SIG-M5 (cell line): ENCODE measurements at places on chromosomes 1 and 21.
A peak's percentile ranks its signal among the peaks of the same experiment; 100 is the strongest.

- no peak for DNase-seq
These were observed 655.4 kb downstream of the RWDD3 start for GRCh38 chr1:95889400-95889799.

GRCh38 chr21:33244082-33244778 lies 14.5 kb downstream of the IFNAR2 start:
- no peak for DNase-seq

GRCh38 chr1:113983391-113983790 lies 4.1 kb downstream of the OLFML3 start:
- DNase-seq, result no peak

- no peak for DNase-seq
These were observed at the start of gene RHBDL2 for GRCh38 chr1:38941527-38942019. Gene RHBDL2 (minus strand): TSS chr1:38941830. CDS start chr1:38919212, 22,618 bp downstream.

- DNase-seq, result no peak
These were observed 27.1 kb upstream of the ZNF669 start for GRCh38 chr1:247131236-247131635.

DNA sequence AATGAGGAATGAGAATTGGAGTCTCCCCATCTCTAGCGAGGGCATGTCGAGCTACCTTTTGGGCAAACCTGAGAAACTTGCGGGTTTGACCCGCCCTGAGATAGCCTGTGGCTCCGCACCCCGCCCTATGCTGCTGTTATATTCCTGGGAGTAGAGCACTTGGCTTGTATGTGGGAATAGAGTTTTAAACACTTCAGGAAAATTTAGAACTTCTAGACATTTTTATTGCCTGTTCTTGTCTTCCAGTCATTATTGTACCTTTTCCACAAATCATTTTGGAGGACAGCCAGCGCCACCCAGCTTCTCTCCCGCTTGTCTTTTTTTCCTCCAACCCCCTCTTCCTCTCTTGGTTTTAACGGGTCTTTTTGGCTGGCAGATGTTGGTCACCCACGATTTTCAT lies 738 bp downstream of the GNPAT start:
- DNase-seq, result no peak

DNA sequence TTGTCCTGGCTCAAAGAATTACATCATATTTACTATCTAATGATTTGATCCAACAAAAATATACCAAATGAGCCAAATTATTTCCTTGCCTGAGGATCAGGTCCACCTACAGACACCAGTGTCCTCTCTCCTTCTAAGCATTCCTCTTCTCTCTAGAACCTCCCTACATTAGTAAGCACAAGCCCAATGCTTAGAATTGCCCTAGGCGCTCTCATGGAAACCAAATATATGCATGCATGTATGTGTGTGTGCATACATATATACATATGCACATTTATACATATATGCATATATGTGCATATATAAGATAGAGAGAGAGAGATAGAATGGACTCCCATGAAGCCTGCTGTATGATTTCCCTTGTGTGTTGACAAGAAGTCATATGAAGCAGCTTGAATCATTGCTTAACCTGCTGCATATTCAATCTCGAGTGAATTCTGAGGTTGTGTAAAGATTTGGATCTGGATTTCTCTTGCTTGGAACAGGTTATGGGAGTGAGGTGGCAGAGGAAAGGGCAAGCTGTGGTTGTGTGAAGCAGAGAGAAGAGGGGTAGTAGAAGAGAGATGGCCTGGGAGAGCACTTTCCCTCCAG lies 66.1 kb downstream of the SPAG17 start:
- DNase-seq, result no peak

DNA sequence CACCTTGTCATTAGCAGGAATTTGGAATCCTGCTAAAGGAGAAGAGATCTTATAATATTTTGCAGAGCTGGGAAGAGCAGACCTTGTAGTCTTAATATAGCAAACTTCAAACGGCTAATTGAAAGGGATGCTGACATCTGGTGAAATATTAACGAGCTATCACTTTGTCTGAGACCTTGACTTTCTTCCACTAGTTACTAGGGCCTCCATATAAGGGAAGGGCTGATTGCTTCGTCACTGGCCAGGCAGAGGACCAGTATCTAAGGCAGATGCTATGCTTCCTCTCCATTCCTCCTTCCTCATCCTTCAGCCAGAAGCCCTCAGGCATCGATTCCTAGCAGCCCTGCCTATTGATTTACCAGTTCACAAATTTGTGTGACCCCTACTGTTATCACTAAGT lies 6.0 kb upstream of the VTCN1 start:
- DNase-seq, result no peak

DNA sequence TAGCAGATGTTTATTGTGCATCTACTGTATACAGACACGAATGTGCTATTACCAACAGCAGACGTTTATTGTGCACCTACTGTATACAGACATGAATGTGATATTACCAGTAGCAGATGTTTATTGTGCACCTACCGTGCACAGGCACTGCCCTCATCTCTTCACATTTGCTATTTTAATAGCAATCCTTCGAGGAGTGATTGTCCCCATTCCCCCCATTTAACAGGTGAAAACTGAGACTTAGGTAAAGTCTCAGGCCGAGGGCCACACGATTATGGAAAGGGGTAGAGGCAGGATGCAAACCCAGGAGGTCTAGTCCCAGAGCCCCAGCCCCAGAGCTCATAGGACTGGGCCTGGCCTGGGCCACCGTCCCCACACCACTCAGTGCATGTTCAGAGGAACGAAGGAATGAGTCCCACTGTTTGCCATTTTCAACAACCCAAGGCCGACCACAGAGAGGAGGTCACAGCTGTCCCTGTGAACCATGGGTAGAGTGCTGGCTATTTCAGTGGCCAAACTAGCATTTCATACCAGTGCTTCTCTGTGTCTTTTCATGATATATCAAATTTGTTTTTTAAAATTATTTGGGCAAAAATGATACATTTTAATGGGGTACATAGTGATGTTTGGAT lies 114.4 kb upstream of the TMEM51 start:
- DNase-seq, result no peak

DNA sequence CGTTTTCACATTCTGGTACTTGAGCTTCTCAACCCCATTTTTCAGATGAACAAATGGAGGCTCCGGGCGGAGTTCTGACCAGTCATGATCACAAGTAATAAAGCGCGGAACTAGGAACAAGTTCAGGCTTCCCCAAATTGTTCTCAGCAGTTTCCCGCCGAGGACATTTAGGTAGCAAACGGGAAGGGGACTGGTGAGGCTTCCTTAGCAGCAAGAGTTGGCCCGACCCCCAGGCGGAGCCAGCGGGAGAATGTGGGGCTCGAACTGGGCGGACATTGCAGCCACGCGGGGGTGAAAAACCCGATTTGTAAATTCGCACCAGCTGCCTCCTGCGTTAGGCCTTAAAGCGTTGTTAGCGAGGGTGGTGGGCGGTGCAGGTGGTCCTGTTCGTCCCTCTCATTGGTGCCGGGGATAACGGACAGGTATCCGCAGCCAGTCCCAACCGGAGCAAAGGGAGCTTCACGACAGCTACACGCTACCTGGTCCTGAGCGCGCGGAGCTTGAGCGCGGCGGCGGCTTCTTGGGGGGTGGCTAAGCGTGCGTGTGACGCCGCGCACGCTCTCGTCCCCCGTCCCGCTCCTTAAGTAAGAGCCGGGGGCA lies 15.3 kb downstream of the SEMA6C start:
- DNase-seq, result no peak

DNA sequence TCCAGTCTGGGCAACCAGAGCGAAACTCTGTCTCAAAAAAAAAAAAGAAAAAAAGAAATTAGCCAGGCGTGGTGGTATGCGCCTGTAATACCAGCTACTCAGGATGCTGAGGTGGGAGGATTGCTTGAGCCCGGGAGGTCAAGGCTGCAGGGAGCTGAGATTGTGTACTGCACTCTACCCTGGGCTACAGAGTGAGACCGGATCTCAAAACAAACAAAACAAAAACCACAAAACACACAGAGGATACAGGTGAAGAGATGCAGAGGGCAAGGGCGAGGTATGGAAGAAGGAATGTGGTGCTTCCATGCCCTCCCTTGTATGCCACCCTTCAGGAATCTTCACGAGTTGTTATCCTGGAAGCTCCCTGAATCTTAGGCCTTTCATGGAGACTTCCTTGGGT lies 68.5 kb downstream of the NDUFS5 start:
- DNase-seq, result no peak

- DNase-seq, result no peak
These were observed 187.3 kb upstream of the DMRTA2 start for GRCh38 chr1:50610563-50610962.

DNA sequence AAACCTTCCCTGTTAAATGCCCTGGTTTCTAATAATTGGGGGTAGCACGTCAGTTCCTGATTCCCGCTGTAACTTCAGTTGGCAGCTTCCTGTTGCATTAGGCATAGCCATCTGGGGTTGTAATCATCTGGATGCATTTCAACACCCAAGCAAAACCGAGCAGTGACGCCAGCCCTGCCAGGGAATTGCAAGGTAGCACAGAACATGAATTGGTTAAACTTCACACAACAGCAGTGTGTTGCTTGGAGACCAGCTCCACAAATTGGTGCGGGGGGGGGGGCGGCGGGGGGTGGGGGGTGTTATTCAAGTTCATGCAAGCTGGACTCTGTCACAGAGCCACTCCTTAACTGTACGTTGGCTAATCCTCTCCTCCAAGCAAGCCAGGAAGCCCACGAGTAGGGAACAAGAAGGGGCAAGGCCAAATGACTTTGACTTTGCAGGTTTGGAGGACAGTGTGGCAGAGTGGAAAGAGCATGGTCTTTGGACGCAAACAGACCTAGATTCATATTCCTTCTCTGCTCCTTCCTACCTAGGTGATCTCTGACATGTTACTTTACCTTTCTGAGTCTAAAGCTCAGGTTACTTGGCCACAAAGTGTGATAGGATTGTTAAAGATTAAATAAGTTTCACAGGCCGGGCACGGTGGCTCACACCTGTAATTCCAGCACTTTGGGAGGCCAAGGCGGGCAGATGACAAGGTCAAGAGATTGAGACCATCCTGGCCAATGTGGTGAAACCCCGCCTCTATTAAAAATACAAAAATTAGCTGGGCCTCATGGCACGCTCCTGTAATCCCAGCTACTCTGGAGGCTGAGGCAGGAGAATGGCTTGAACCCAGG lies 4.7 kb downstream of the LAX1 start:
- DNase-seq, result peak; percentile 95

DNA sequence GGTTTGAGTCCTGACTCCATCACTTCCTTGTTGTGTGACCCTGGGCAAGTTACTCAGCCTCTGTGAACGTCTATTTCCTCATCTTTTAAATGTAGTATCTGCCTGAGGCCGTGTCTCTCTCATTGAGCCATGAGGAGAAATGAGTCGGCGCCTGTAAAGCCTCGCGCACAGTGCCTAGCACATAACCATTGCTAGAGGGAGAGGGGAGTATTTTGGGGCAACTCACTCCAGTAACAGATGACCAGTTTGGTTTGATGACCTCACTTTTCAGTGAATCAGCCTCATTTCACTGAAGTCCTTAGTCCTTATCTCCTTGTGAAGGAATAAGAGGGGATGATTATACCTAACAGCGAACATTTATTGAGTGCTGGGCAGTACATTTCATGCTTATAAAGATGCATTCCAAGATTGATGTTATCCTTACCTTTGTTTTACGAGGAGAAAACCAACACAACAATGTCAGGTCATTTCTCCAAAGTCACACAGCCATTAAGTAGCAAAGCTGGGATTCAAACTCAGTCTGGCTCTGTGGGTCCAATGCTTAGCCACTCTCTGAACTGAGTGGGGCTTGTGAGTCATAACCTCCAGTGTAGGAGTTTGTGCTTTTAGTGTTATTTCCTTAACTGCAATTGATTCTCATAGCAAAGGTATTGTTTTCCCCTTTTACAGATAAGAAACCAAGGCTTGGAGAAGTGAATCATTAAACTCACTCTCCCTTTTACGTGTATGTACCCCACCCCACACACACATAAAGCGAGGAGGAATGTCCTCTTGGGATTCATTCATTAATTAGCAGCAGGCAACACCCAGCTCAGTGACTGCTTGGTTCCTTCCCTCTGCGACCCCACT lies 25.9 kb downstream of the KCNC4 start:
- peak; percentile 20 for DNase-seq

GRCh38 chr1:58848818-58849411 lies 65.1 kb upstream of the JUN start:
- no peak for DNase-seq

DNA sequence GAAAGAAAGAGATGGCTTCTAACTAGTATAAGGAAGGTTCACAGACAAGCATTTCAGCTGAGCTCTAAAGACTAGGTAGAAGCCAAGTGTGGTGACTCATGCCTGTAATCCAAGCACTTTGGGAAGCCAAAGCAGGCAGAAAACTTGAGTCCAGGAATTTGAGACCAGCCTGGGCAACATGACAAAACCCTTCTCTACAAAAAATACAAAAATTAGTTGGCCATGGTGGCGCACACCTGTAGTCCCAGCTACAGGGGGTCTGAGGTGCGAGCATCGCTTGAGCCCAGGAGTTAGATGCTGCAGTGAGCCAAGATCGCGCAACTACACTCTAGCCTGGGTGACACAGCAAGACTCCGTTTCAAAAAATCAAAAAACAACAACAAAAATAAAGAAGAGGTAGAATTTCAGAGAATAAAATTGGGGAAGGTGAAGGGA lies 27.8 kb downstream of the FBXO42 start:
- no peak for DNase-seq

- DNase-seq, result no peak
These were observed 130.2 kb downstream of the IFI44 start for GRCh38 chr1:78779831-78780230.

- peak; percentile 86 for DNase-seq
These were observed 1.7 kb downstream of the TRPM2 start for GRCh38 chr21:44354775-44355771.

DNA sequence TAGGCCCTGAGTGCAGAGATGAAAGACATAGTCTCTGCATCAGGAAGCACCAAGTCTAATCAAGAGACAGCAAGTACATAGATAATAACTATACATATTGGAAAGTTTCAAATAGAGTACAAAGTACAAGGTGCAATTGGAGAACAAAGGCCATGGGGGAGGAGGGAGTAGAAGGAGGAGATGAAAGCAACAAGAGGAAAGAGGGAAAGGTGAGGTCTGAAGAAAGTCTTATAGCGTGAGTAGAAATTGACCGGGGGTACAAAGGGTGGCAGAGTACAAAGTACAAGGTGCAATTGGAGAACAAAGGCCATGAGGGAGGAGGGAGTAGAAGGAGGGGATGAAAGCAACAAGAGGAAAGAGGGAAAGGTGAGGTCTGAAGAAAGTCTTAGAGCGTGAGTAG lies 244.2 kb upstream of the JUN start:
- DNase-seq, result no peak

GRCh38 chr1:201386208-201386607 lies 8.7 kb upstream of the TNNT2 start:
- DNase-seq, result no peak

DNA sequence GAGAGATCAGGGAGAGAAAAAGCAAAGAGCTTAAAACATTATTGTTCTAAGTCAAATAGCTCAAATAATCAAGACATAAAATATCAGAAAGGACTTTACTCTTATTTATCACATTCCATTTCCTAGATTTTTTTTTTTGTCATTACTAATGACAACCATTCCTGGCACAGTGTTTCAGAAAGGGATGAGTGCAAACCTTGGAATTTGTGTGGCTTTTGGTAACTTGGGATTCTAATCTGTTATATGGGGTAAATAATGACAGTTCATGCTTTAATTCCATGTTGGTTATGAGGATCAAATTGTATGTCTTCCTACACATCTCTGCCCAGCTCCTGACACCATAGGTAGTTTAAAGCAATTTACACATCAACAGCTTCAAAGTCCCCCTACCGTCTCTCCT lies 358.4 kb upstream of the ADGRL4 start:
- no peak for DNase-seq
